A549 treated with CpdA at 1 μM for 4 hours (cell line): ENCODE measurements at places on chromosomes 6 and 20. TPM values are rescaled to one million over a fixed set of nuclear protein-coding genes. Genes with fewer than 3 reads are reported as not detected.

TSPO2 gene
- 0.10 TPM in 1 of 5 replicates, not detected in the others for total RNA-seq

PNLDC1 gene
- 0.11 TPM in 1 of 5 replicates, not detected in the others for total RNA-seq

PGC gene
- total RNA-seq, result not detected in 5 replicates

NRSN1 gene
- not detected in 5 replicates for total RNA-seq

PTCHD4 gene
- 0.05 to 0.06 TPM in 2 of 5 replicates, not detected in the others for total RNA-seq

FERMT1 gene
- 16.3 to 20.6 TPM (median 17.5 TPM) in 5 replicates for total RNA-seq

TRAM2 gene
- 19.6 to 24.9 TPM (median 22.2 TPM) in 5 replicates for total RNA-seq

LAMA4 gene
- 0.88 to 2.5 TPM (median 1.7 TPM) in 5 replicates for total RNA-seq
